ENCODE measurements at places on chromosomes 7 and 10. TPM values are rescaled to one million over a fixed set of nuclear protein-coding genes. Genes with fewer than 3 reads are reported as not detected.
A peak's percentile ranks its signal among the peaks of the same experiment; 100 is the strongest.

DNA sequence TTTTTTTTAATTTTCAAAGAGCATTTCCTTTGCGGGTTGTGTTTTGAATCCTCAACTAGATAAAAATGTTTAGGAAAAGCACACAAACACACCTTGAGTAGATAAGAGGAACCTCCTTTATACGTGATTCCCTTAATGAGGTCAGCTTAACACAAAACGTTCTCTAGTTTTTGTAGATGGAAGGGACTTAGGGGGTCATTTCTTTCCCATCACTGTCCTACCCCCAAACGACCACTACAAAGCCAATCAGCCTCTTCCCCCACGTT is 1.2 kb downstream of the SUV39H2 start:
- no peak for DNase-seq
- no peaks in the 10 kb centered on the region for H3K4me1 ChIP-seq
- H3K36me3 ChIP-seq, result no peaks in the 10 kb centered on the region
- H3K27ac ChIP-seq, result peak overlapping the region; percentile 97
- peak overlapping the region; percentile 97 for H3K4me3 ChIP-seq
- H3K27me3 ChIP-seq, result no peaks in the 10 kb centered on the region

DNA sequence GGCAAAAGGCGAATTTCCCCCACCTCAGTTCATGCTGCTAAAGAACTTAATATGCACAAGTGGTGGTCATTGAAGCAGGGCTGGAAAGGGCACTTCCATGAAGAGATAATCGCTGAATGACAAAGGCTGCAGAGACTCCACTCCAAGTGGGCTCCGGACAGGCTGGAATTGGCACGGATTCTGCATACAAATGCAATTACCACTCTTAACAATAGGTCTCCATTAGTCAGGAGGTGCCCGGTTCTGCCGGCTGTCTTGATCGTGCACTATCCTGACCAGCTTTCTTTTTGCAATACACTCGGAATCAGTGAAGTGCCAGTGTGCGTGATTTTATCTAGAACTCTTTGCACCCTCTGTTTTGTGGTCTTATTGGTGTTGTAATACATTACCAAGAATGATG is 49.7 kb downstream of the INSYN2A start:
- no peaks in the 10 kb centered on the region for H3K4me1 ChIP-seq
- no peaks in the 10 kb centered on the region for H3K27me3 ChIP-seq
- H3K27ac ChIP-seq, result no peak overlapping the region
- no peaks in the 10 kb centered on the region for H3K36me3 ChIP-seq

- H3K27me3 ChIP-seq, result no peaks in the 10 kb centered on the region
- no peaks in the 10 kb centered on the region for H3K36me3 ChIP-seq
- no peak overlapping the region for H3K4me3 ChIP-seq
Observed at GRCh38 chr10:121886997-121887622, 40.7 kb downstream of the ATE1 start.

DNA sequence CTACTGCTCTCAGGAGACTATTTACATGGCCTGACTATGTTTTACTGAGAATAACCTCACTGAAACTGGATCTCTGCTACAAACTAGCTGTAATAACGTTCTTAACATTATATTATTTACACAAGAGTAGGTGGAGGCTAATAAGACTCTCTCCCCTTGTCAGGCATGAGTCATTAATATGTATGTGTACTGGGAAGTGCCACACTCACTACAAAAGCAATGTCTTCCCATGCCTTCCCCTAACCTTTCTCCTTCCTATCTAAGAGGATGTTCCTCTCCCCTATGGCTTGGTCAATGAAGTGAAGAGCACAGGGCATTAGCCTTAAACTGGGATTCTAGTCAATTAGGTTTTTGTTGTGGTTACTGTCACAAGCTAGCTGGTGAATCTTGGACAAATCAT is 147.9 kb downstream of the DGKB start:
- H3K36me3 ChIP-seq, result no peaks in the 10 kb centered on the region
- DNase-seq, result no peak
- H3K4me3 ChIP-seq, result no peak overlapping the region
- no peaks in the 10 kb centered on the region for H3K27me3 ChIP-seq
- no peaks in the 10 kb centered on the region for H3K4me1 ChIP-seq

GRCh38 chr10:98425511-98426352 is 10.8 kb upstream of the PYROXD2 start:
- H3K4me3 ChIP-seq, result no peak overlapping the region
- no peaks in the 10 kb centered on the region for H3K36me3 ChIP-seq

The HDAC9 gene
- 8.3 TPM for total RNA-seq

- H3K36me3 ChIP-seq, result no peaks in the 10 kb centered on the region
- no peak overlapping the region for H3K4me3 ChIP-seq
- H3K4me1 ChIP-seq, result no peaks in the 10 kb centered on the region
- H3K27me3 ChIP-seq, result no peaks in the 10 kb centered on the region
Observed at GRCh38 chr7:18939771-18940592, 177.5 kb downstream of the TWIST1 start.

DNA sequence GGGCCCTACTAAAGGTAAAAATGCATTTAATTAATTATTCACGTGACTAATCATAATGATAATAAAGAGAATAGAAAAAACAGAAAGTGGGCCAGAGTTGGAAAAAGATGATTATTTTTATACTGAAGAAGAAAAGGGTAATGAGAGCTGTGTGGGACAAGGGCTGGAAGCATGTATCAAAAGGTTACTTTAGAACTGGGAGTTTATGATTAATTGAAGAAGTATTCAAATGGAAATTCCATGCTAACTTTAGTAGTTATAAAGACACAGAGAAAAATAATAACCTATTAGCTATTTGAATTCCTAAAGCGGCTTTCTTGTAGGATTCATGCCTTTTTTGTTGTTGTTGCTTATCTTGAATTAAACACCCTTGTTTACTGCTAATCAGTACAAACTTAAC is 49.9 kb downstream of the MKX start:
- H3K4me1 ChIP-seq, result no peaks in the 10 kb centered on the region
- no peak overlapping the region for H3K4me3 ChIP-seq
- H3K27me3 ChIP-seq, result no peaks in the 10 kb centered on the region
